Right ventricle myocardium superior (tissue), 1 donor: ENCODE measurements at places on chromosomes 2 and 18. TPM values are rescaled to one million over a fixed set of nuclear protein-coding genes. Genes with fewer than 3 reads are reported as not detected.

GREB1 gene
- 9.0 TPM for total RNA-seq

GRCh38 chr2:62467475-62468321, 38.3 kb downstream of the TMEM17 start:
- peak; percentile 64 for DNase-seq

DNA sequence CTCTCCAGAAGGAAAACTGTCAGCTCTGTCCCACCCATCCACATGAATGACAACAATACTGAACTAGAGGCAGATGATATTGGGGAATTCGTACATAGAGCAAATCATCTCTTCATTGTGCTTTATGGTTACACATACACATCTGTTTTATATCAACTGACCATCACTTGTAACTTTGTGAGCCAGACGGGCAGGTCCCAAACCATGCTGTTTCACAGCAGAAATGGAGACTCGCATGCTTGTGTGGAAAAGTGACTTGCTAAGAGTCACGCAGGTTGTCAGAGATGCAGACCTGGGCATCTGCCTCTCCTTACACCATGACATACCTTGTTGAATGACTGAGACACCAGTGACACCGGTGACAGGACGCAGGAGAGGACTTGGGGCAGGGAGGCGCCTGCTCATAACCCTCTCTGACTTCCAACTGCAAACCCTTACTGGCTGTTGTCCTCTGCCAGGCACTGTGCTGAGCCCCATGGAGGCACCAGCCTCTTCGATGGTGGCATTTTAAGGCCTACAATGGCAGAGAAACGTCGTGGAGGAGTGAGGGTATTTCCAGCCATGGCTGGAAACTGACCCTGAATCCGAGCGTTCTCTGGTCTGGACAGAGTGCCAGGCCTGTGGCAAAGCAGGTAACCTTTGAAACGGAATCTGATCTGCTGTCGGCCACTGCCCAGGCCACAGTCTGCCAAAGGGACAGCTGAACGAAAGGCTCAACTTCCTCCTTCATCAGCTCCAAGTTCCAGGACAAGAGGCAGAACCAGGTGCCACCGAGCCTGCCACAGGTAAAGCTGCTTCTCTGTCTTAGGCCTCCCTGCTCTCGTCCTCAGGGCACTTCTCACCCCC, 26.9 kb upstream of the ROCK2 start:
- no peak for DNase-seq

DNA sequence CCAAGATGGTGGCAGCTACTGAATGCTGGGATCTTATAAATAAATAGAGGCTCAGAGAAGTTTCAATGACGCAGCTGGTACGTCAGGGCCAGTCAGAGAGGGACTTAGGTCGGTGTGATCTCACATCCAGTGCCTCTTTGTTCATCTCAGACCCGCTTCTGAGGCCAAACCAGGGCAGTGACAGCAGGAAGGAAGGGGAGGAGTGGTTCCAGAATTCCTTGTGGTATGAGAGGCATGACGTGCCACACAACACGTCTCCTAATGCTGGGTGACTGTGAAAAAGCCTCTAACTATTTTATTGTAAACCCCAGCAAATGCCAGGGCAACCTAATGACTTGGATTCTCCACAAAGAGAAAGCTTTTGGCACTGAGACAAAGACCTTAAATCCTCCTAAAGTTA, 423.3 kb downstream of the LPIN1 start:
- no peak for DNase-seq

DNA sequence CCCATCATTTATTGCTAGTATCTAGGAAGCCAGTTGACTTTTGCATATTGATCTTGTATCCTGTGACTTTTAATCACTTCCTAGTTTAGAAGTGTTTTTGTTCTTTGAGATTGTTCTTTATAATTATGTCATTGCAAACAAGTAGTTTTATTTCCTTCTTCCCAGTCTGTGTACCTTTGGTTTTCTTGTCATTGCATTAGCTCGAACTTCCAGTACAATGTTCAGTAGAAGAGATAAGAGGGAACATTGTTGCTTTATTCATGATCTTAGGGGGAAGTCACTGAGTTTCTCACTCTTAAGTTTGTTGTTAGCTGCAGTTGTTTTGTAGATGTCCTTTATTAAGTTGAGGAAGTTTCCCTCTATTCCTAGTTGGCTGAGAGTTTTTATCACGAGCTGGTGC, 61.0 kb downstream of the TRAPPC12 start:
- DNase-seq = no peak

GRCh38 chr2:106596844-106597243, 109.7 kb downstream of the CD8B2 start:
- no peak for DNase-seq

DNA sequence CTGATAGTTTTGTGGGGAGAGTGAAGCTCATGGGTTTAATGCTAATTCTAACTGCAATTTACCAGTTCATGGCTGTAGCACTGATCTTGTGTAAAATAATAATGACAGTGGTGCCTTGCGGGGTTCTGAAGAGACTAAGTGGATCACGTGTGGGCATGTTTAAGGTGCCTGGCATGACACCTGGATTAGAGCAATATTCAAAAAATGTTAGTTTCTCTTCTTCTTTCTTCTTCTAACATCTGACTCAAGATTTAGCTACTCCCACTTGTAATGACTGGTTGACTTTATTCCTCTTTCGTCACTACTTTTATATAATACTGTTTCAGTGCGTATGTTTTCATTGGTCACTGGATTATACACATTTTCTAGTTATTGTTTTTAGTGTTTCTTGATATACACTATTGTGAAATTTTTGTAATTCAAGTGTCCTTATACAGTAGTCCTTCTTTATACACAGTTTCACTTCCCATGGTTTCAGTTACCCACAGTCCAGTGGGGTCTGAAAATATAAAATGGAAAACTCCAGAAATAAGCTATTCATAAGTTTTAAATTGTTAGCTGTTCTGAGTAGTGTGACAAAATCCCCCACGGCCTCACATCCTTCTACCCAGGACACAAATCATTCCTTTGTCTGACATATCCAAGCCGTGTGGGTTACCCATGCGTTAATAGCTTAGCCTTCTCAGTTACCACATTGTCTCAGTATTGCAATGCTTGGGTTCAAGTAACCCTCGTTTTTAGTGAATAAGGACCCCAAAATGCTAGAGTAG, 662.2 kb upstream of the CNTNAP5 start:
- DNase-seq = no peak

DNA sequence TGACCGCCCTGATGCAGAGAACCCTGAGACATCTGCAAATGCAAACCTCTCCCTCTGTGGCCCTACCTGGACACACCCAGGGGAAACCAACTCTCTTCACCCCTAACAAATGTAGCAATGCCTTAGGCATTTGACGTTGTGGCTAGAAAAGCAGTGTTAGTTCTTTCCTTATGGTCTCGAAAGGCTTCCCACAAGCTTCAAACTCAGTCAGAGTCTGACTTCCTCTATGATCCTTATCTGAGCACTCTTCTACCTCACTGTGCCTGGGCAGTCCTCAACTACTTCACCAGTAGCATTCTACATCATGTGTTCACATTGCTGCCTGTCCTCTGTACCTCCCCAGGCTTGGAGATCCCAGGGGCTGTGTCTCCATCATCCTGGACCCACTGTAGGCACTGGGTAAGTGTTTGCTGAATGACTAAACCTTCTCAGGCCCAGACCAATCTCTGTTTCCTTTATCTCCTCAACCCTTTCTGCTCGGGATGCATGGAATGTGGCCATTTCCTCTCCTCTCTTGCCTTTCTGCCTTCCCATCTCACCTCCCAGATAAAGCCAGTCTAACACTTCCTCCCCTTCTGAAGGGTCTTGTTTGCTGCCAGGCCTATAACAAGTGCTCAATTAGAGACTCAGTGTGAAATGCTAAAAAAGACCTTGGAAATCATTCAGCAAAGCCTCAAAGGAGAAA, 91.7 kb upstream of the ACAA2 start:
- DNase-seq = no peak

- DNase-seq = no peak
Observed at GRCh38 chr2:105070010-105070865, 32.4 kb downstream of the MRPS9 start.

- no peak for DNase-seq
Observed at GRCh38 chr2:171206422-171207115, 45.9 kb upstream of the TLK1 start.
